ENCODE measurements at places on chromosomes 1 and 21. TPM values are rescaled to one million over a fixed set of nuclear protein-coding genes. Genes with fewer than 3 reads are reported as not detected.

GRCh38 chr1:62628506-62628905, 31.2 kb downstream of the ANGPTL3 start:
- no peak overlapping the region for H3K27ac ChIP-seq
- peaks cover 8% of the 10 kb centered on the region for H3K36me3 ChIP-seq
- no peak overlapping the region for H3K4me3 ChIP-seq
- peaks cover 3% of the 10 kb centered on the region for H3K4me1 ChIP-seq
- no peaks in the 10 kb centered on the region for H3K27me3 ChIP-seq
- no peak for DNase-seq

DNA sequence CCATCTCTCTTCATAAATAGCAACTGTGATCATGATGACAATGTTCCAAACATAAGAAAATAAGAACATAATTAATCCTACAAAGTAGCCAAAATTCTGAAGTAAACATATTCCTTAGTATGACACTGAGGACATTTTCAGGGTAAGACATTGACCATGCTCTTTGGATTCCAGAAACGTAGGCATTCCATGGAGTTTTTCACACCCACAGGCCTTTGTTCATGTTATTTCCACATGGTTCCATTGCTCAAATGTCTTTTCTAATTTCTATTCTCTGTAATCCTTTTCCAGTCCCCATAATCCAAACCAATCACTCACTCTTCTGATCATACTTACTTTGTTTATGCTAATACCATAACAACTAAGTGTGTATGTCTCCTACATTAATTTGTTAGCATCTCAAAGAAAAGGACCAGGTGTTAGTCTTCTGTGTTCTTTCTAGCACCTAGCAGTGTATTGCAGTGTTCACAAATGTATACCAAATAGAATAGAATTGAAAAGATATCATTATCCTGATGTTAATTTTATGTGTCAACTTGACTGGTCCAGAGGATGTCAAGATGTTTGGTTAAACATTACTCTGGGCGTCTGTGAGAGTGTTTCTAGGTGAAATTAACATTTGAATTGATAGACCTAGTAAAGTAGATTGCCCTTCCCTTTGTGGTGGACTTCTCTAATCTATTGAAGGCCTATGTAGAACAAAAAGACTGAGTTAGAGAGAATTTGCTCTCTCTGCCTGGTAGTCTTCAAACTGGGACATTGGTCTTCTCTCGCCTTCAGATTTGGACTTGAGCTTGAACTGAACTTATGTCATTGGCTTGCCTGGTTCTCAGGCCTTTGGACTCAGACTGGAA, 516.6 kb downstream of the PTPRC start:
- H3K4me3 ChIP-seq, result no peak overlapping the region
- H3K27me3 ChIP-seq, result peaks cover 9% of the 10 kb centered on the region
- no peaks in the 10 kb centered on the region for H3K4me1 ChIP-seq
- H3K27ac ChIP-seq, result no peak overlapping the region
- DNase-seq, result no peak

DNA sequence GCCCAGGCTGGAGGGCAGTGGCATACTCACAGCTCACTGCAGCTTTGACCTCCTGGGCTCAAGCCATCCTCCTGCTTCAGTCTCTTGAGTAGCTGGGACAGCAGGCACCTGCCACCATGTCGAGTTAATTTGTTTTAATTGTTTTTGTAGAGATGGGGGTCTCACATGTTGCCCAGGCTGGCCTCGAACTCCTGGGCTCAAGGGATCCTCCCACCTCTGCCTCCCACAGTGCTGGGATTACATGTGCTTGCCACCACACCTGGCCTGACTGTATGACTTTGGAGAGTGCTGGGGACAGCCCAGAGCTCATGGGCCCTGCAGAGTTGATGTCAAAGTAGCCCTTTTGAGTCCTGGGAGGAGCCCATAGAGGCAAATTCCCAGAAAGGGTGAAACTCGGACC, 1.8 kb downstream of the OBSCN start:
- no peak overlapping the region for H3K4me3 ChIP-seq
- no peaks in the 10 kb centered on the region for H3K36me3 ChIP-seq
- peaks cover 3% of the 10 kb centered on the region for H3K4me1 ChIP-seq
- no peak overlapping the region for H3K27ac ChIP-seq
- peaks cover 4% of the 10 kb centered on the region for H3K27me3 ChIP-seq

GRCh38 chr1:70431317-70431716, 20.2 kb downstream of the CTH start:
- no peak overlapping the region for H3K27ac ChIP-seq
- H3K36me3 ChIP-seq, result peaks cover 11% of the 10 kb centered on the region
- H3K4me1 ChIP-seq, result no peaks in the 10 kb centered on the region
- DNase-seq, result no peak

GRCh38 chr1:2394761-2395160, 3.1 kb downstream of the RER1 start:
- no peaks in the 10 kb centered on the region for H3K27me3 ChIP-seq
- H3K27ac ChIP-seq, result no peak overlapping the region
- H3K4me1 ChIP-seq, result peaks cover 38% of the 10 kb centered on the region
- no peak overlapping the region for H3K4me3 ChIP-seq
- H3K36me3 ChIP-seq, result peaks cover 22% of the 10 kb centered on the region
- DNase-seq, result no peak

GRCh38 chr1:162635418-162635817, 3.2 kb downstream of the DDR2 start:
- no peak overlapping the region for H3K4me3 ChIP-seq
- no peaks in the 10 kb centered on the region for H3K36me3 ChIP-seq
- H3K4me1 ChIP-seq, result no peaks in the 10 kb centered on the region

GRCh38 chr1:203075236-203076030, 10.4 kb downstream of the MYOG start:
- peaks cover 3% of the 10 kb centered on the region for H3K4me1 ChIP-seq
- H3K27me3 ChIP-seq, result peaks cover 46% of the 10 kb centered on the region
- no peak overlapping the region for H3K27ac ChIP-seq

DNA sequence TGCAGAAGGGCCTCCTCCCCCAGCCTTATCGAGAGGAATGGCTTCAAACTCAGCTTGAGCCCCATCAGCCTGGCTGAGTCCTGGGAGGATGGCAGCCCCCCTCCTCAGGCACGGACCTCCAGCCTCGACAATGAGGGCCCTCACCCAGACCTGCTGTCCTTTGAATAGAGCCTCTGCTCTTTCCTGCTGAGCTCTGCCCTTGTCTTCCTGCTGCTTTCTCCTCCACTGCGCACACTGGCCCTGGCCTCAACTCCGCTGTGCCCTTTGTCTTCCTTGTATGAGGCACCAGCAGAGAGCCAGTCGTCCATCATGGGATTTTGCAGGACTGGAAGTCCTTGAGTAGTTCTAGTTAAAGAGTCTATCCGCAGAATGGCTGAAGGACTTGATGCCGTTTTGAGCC, 2.0 kb downstream of the C1orf226 start:
- DNase-seq, result no peak
- H3K27me3 ChIP-seq, result no peaks in the 10 kb centered on the region
- H3K27ac ChIP-seq, result no peak overlapping the region
- H3K36me3 ChIP-seq, result no peaks in the 10 kb centered on the region

GRCh38 chr1:185644531-185644930, 89.7 kb upstream of the HMCN1 start:
- no peak overlapping the region for H3K27ac ChIP-seq
- DNase-seq, result no peak
- H3K36me3 ChIP-seq, result peaks cover 4% of the 10 kb centered on the region
- H3K4me3 ChIP-seq, result no peak overlapping the region
- peaks cover 41% of the 10 kb centered on the region for H3K4me1 ChIP-seq

- no peak overlapping the region for H3K27ac ChIP-seq
- H3K27me3 ChIP-seq, result peaks cover 8% of the 10 kb centered on the region
- H3K4me1 ChIP-seq, result no peaks in the 10 kb centered on the region
- H3K36me3 ChIP-seq, result no peaks in the 10 kb centered on the region
- no peak overlapping the region for H3K4me3 ChIP-seq
- no peak for DNase-seq
These were observed 322.9 kb downstream of the SETD4 start for GRCh38 chr21:35737449-35737848.

DNA sequence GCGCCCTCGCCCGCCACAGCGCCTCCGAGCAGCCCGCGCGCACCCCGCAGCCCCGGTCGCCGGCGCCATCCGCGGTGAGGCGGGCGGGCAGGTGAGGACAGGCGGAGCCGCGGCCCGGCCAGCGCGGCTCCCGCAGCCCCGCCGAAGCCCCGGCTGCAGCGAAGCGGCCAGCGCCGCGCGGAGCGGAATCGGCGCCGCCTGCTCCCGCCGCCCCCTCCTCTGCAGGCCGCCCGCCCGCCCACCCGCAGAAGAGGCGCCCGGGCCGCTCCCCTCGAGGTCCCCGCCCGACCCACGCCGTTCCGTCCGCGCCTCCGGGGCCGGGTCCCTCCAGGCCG, 1.3 kb downstream of the PRDM16 start:
- H3K27ac ChIP-seq, result no peak overlapping the region
- H3K27me3 ChIP-seq, result peaks cover 55% of the 10 kb centered on the region
- no peak overlapping the region for H3K4me3 ChIP-seq

TMPRSS3 gene
- 49.1 TPM for total RNA-seq

- no peak for DNase-seq
- H3K36me3 ChIP-seq, result no peaks in the 10 kb centered on the region
- peaks cover 4% of the 10 kb centered on the region for H3K27me3 ChIP-seq
- H3K4me3 ChIP-seq, result no peak overlapping the region
These were observed 37.9 kb downstream of the RAB3B start for GRCh38 chr1:51952638-51953037.

ZBTB40 gene
- total RNA-seq, result 14.8 TPM

GRCh38 chr1:48560577-48560976, 88.6 kb upstream of the SPATA6 start:
- H3K27ac ChIP-seq, result no peak overlapping the region
- H3K27me3 ChIP-seq, result peaks cover 11% of the 10 kb centered on the region
- H3K36me3 ChIP-seq, result no peaks in the 10 kb centered on the region
- H3K4me1 ChIP-seq, result no peaks in the 10 kb centered on the region
- no peak overlapping the region for H3K4me3 ChIP-seq

DNA sequence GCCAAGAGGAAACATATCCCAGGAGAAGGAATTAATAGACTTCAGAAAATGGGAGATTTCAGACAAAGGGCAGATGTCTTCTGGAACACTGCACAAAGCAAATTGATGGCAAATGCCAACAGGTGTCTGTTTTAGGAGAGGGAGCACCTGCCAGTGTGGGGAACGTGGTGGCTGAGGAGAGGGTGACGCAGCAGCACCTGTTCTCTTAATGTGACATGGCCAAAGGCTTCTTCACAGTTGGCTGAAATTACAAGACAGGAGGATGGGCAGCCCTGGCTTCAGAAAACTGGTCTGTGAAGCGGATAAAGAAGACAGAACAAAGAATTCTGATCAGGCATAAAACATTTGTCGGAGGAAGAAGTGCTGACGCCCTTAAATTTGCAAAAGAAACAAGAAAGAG, 178.7 kb upstream of the RUNX1 start:
- no peak overlapping the region for H3K4me3 ChIP-seq
- no peak for DNase-seq
- peak overlapping the region; percentile 49 for H3K27ac ChIP-seq

- peaks cover 18% of the 10 kb centered on the region for H3K4me1 ChIP-seq
- H3K27me3 ChIP-seq, result peaks cover 4% of the 10 kb centered on the region
- H3K36me3 ChIP-seq, result peaks cover 11% of the 10 kb centered on the region
- DNase-seq, result no peak
- H3K27ac ChIP-seq, result no peak overlapping the region
- no peak overlapping the region for H3K4me3 ChIP-seq
These were observed 74.4 kb upstream of the ZNF648 start for GRCh38 chr1:182135946-182136345.

- no peaks in the 10 kb centered on the region for H3K36me3 ChIP-seq
- H3K4me1 ChIP-seq, result peaks cover 27% of the 10 kb centered on the region
- peak; percentile 13 for DNase-seq
These were observed 85.1 kb upstream of the RHOU start for GRCh38 chr1:228650141-228650540.

DNA sequence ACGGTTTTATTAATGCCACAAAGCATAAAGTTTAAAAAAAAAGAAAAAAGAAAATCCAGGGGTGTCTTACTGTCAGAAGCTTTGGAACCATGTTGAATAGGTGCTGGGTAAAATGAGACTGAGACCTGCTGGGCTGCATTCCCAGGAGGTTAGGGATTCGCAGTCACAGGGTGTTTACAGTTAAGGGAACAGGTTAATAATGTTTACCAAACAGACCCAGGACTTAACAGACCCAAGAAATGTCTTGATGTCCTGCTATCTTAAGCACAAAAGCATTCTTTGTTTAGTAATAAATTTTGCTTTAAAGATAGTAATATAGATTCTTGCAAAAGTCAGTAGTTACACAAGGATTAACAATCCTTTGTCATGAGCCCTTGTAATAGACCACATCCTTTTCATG, 54.7 kb downstream of the OLFML3 start:
- H3K36me3 ChIP-seq, result no peaks in the 10 kb centered on the region
- no peak for DNase-seq
- H3K27me3 ChIP-seq, result no peaks in the 10 kb centered on the region
- H3K27ac ChIP-seq, result no peak overlapping the region
- H3K4me3 ChIP-seq, result no peak overlapping the region

DNA sequence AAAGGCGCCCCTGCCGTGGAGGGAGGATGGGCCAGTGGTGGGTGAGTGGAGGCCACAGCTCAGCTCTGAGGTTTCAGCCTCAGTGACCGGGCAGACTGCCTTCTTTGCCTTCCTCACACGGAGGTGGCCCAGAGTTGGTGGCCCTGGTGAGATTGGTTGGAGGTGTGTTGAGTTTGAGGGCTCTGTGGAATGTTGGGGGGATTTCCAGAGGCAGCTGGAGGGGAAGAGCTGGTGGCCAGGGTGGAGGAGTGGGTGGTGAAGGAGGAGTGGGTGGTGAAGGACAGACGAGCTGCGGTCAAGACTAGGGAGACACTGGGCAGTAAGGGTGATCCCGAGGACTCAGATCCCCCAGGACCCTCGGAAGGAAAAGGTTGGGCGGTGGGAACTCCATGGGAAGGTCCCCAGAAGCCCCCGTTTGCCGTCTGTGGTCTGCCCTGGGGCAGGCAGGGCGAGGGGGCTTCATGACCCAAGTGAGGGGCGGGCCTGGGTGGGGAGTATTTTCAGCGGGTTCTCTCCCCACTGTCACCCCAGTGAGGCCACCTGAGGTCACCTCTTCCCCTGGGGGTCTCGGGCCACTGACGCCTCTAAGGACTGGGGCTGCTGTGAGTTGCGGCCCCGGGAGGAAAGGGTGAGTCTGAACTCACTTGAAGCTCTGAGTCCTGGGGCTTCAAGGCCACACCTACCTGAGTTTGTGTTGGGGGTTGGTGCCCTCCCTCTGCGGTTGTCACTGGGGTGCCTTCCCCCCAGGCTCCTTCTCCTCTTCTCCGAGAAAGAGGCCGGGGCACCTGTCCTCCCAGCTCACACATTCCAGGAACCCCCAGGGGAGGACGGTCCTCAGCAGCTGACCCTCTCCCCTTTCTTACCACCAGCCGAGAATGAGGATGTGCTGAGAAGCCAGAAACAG, 22.7 kb upstream of the PIK3CD start:
- H3K4me3 ChIP-seq, result peak overlapping the region; percentile 93
- peak; percentile 84 for DNase-seq
- H3K36me3 ChIP-seq, result peaks cover 39% of the 10 kb centered on the region
- no peaks in the 10 kb centered on the region for H3K27me3 ChIP-seq
- peaks cover 46% of the 10 kb centered on the region for H3K4me1 ChIP-seq
- H3K27ac ChIP-seq, result peak overlapping the region; percentile 97

MTF2 gene
- total RNA-seq, result 59.4 TPM

SAMD13 gene
- 1.1 TPM for total RNA-seq

DNA sequence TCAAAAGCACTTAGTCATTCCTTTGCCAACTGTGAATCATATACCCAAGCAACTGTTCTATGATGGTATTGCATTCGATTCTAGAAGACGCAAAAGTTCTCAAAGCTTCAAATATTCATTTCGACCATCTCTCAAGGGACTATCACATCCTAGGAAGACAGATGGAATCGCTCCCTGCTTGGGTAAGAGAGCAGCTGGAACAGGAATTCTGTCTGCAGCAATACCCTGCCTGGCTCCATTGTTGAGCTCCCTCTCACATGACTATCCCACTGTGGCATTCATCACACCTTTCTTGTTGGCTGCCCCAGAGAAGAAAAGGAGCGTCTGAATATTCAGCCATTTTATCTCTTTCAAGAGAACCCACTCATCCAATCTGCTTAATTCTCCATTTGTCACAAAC, 397.7 kb downstream of the NTNG1 start:
- no peak overlapping the region for H3K4me3 ChIP-seq
- H3K27ac ChIP-seq, result no peak overlapping the region
- H3K36me3 ChIP-seq, result no peaks in the 10 kb centered on the region

TEX38 gene
- total RNA-seq, result not detected

CRYBG2 gene
- 5.1 TPM for total RNA-seq

All from activated naive CD8-positive, alpha-beta T cell treated with anti-CD3 and anti-CD28 coated beads for 36 hours (primary cell).